ENCODE measurements at places on chromosomes 2 and 18.

DNA sequence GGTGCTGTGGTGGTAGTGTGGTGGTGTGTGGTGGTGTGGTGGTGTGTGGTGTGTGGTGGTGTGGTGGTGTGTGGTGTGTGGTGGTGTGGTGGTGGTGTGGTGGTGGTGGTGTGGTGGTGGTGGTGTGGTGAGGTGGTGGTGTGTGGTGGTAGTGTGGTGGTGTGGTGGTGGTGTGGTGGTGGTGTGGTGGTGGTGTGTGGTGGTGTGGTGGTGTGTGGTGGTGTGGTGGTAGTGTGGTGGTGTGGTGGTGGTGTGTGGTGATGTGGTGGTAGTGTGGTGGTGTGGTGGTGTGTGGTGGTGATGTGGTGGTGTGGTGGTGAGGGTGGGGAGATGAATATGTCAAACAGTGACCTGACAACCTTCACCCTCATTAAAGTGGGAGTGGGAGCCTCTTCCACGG lies 55.6 kb upstream of the DLGAP1 start:
- peak; percentile 2 for DNase-seq

GRCh38 chr18:61470031-61470674 lies 136.9 kb downstream of the CDH20 start:
- DNase-seq, result no peak

GRCh38 chr18:13054336-13054735 lies 63.2 kb downstream of the CEP192 start:
- DNase-seq, result no peak

- DNase-seq, result no peak
Measured at GRCh38 chr2:3427272-3427671, 47.8 kb downstream of the TRAPPC12 start.

DNA sequence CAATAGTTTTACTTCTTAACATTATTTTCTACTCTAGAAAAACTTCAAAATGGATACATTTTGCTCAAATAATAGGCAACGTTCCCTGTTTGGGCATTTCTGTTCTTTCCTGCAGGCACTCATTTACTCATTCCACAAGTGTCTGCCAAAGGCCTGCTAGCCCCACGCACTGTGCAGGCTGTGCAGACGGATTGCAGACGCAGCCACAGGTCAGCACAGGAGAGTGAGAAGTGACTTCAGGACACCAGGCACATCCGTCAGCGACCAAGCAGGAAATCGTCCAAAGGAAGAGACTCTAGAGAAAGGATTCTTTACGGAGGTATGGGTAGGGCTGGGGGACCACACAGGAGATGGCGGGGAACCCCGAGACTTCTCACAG lies 103.0 kb upstream of the AGAP1 start:
- DNase-seq, result no peak

DNA sequence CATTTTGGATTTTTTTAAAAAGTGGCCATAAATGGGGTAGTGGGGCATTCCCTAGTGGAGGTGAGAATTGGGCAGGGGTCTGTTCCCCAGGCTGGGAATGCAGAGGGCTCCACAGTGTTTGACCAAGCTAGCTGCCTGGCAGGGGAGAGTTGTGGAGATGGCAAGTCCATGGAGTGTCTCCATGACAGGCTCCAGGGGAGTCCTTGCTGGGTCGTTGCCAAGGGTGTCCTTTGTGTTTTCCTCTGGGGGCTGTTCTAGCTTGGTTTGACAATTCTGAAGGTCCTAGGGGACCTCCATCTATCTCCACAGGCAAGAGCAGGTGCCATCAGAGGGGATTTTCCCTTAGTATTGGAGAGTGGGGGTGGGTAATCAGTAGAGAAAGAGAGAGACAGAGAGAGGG lies 265.3 kb downstream of the DYSF start:
- no peak for DNase-seq

- no peak for DNase-seq
Measured at GRCh38 chr2:214311031-214311533, 99.8 kb upstream of the VWC2L start.

- no peak for DNase-seq
Measured at GRCh38 chr18:37536656-37537055, 28.9 kb downstream of the CELF4 start.

DNA sequence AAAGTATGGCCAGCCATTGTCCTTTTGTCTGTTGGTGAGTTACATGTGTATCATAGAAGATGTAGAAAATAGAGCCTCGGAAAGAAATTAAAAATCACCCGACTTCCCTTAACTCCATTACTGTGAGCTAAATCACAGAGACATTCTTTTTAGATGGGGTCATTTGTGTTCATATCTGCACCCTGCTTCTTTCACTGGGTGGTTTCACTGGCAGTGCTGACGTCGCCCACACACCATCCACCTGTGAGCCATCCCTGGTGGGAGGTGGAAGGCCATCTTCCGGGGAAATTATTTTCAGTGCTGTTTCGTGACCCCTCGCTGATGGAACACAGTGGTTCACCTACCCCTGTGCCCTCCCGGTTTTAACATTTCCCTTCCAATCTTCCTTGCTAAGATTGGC lies 21.2 kb downstream of the SH3BP4 start:
- no peak for DNase-seq

DNA sequence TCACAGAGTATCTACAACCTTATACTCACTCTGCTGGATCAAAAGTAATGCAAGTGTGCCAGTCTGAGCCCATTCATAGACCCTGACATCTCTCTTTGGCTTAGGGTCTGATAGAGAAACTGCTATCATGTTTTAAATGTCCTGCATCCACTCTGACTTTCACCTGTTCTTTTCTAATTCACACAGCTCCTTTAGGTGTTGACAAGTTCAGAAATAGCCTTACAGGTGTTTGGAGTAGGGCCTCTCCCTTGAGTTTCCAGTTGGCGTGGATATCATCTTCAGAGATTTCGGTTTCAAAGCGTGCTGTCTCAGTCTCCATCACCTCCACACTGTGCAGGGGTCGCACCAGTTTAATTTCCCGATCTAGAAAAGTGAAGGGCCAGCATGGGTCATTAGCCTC lies 150.3 kb downstream of the PLEKHA3 start:
- DNase-seq, result no peak

DNA sequence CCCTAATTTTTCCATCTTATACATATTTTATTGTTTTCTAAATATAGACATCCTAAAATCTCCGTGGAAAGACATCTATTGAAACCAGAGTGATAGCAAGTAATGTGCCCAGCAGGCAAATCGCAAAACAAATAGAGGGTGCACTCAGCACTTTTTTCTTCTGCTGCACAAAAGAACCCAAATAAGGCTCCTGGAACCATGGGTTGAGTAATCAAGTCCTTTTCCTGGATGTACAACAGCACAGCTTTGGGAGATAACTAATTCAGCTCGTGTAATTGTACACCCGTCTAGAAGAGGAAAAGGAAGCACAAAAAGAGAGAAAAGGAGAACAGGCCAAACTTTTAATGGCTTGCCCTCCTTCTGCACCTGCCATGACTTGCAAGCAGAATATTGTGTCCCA lies 126.9 kb upstream of the TLK1 start:
- no peak for DNase-seq

- DNase-seq, result no peak
Measured at GRCh38 chr2:200596774-200597570, 11.2 kb downstream of the AOX1 start.

- DNase-seq, result no peak
Measured at GRCh38 chr2:183359867-183360266, 235.6 kb downstream of the NUP35 start.

DNA sequence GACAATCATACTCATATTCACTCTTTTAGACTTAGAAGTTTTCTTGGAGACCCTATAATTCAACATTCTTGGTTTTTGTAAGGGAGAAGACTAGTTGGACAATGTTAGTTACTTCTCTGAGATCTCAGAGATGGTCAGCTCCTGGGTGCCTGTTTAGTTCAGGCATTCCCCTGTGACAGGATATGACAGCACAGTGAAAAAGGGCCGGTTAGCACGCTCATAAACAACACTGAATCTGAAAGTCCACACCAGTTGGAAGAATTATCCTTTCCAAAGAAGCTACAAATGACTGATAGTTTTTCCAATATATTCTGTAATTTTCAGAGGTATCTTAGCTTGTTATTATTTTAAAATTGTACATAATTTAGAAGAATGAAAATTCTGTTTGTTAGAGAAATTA lies 75.7 kb downstream of the ADAM23 start:
- no peak for DNase-seq

GRCh38 chr2:1081451-1082225 lies 131.0 kb downstream of the SNTG2 start:
- no peak for DNase-seq

DNA sequence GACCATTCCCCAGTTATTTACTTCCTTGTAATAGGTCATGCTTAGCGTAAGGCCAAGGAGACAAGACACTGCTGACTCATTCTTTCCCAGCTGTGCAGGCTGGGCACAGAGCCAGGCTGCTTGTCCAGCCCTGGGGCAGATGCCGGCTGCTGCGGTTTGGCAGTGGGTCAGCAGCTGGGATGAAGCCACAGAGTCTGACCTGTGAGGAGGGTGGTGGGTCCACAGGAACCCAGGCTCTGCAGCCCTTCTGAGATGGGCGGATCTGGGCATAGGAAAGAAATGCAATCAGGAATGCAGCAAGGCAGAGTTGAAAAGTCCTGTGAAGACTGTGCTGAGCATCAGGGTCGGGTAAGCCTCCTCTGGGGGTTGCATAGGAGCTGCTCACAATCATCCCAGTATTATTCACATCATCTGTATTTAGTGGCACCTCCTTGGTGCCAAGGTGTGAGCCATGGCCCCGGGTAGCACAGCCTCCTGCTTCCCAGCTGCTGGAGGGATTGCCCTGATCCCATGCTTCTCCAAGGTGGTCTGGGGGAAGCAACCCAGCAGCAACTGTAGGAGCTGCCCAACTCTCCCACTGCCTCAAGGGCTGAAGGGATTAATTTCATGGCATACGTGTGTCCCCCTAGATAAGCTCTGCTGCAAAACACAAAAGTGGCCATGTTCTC lies 139.0 kb downstream of the DDX1 start:
- DNase-seq, result no peak

DNA sequence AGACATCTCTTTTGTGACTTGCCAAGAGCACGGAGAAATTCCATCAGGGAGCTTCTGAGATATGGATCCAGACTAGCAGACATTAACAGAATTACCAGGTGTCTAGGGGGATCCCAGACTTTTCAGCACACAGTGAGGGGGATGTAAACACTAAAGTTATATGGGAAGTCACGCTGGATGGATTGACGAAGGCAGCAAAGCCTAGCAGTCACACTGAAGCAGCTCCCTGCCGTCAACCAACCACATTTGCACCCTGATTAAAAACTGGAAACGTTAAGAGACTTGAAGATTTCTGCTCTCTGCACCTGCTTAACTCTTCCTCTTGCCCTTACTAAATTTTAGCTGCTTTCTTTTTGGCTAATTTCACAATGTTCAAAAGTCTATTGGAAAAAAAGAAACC lies 62.5 kb upstream of the BCL2L11 start:
- no peak for DNase-seq

DNA sequence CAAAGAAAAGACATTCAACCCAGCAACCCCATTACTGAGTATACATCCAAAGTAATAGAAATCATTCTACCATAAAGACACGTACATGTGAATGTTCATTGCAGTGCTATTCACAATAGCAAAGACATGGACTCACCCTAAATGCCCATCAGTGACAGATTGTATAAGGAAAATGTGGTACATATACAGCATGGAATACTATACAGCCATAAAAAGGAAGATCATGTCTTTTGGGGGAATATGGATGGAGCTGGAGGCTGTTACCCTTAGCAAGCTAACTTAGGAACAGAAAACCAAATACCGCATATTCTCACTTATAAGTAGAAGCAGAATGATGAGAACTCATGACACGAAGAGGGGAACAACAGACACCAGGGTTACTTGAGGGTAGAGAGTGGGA lies 145.9 kb downstream of the GULP1 start:
- no peak for DNase-seq

GRCh38 chr18:35038881-35039491 lies 2.2 kb upstream of the MAPRE2 start:
- no peak for DNase-seq

GRCh38 chr18:36610258-36610657 lies 218.5 kb downstream of the TPGS2 start:
- DNase-seq, result no peak

GRCh38 chr18:13216092-13216582 lies 2.4 kb upstream of the LDLRAD4 start:
- DNase-seq, result peak; percentile 24

DNA sequence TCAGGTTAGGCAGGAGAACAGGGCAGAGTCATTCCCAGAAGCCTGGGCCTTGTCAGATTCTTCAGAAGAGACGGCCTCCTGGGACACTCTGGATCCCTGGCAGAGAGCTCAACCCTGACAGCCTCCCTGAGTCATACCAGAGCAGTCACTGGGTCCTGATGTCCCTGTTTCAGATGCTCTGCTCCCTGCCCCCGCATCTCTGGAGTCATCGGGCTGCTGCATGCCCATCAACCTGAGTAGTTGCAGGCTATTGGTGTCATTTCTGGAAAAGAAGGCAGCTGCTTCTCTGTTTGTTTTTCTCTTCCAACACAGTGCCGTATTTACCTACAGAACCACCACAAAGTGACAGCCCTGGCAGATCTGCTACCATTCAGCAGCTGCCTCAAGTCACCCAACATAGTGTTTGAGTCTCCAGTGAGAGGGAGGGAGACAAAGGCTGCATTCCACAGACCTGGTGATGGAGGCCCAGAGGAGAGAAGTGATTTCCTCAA lies 145.1 kb downstream of the B3GNT2 start:
- DNase-seq, result no peak

DNA sequence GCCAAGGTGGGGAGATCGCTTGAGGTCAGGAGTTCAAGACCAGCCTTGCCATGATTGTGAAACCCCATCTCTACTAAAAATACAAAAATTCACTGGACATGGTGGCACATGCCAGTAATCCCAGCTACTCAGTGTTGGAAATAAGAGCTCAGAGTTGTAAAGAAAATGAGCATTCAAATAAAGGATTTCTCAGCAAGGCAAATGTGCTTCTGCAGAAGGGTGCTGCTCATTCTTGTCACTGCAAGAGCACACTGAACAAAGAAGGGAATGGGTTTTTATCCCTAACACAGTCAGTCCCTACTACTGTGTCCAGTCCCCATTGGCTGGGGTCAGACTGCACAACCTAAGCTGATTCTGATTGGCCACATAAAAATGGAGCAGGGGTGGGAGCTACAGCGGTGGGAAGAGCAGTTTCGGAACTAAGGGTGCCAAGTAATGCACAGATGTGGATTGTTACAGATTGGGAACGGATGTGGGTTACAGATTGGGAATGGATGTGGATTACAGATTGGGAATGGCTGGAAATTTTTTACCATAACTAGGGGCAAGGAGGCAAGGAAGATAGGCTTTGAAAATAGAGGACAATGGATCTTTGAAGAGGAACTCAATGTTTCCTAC lies 31.1 kb upstream of the TRAPPC8 start:
- DNase-seq, result no peak

DNA sequence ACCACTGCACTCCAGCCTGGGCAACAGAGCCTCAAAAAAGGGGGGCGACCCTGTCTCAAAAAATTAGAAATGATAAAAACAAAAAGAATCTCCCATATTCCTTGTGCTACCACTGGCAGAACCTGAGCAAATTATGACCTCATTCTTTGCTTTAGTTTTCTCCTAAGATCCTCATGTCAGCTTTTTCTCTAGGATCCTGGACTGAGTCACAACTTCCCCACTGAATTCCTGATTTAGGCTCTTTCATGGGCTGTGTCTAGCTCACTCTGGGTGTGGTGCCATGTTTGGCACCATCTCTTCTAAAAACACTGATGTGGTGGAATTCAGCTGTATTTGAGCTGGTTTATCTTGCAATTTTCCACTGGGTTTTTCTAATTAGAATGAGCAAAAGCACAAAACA lies 37.1 kb downstream of the EXOC6B start:
- no peak for DNase-seq
